CD4-positive, alpha-beta T cell (primary cell): ENCODE measurements at places on chromosomes 2 and 18.
A peak's percentile ranks its signal among the peaks of the same experiment; 100 is the strongest.

DNA sequence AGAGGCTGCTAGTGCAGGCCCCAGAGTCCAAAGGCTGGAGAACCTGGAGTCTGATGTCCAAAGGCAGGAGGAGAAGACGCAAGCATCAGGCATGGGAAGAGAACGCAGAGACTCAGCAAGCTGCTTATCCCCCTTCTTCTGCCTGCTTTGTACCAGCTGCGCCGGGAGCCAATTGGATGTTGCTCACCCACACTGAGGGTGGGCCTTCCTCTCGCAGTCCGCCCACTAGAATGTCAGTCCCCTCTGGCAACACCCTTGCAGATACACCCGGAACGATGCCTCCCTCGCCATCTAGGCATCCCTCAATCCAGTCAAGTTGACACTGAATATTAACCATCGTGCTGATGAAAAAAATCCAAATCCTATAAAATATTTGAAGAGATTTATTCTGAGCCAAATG lies 141.6 kb downstream of the TWIST2 start:
- no peak for DNase-seq

DNA sequence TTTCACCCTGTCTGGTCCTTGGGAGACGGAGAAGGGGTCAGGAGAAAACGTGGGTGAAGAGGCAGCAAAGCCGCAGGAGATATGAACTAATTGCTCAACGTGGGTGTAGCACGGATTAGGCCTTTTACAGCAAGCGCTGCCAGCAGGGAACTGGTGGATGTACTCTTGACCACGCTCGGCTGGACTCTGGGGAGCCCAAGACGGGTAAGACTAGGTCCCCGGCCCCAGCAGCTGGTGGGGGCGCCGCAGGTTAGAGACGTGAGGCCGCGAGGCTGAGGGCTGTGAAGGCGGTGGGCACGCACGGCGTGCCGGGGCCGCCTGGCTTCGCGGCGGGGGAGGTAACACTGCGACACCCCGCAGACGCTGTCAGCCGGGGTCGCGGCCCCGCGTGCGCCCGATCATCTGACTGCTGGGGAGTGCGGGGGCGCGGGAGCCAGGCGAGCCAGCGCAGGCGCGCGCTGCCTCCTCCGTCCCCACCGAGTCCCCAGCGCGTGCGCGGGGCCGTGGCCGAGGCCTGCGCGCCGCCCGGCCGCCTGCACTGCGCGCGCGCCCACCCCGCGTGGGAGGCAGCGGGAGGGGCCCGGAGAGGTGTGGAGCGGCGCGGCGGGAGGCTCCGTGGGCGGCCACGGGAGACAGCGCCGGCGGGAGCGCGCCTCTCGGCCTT lies at the start of gene CLIP4:
TSS of gene CLIP4 (plus strand) at position 470 of the 664 bp plus-strand sequence. CDS start 5,974 bp downstream, outside the sequence.
- peak; percentile 89 for DNase-seq

- no peak for DNase-seq
Measured at GRCh38 chr2:217983276-217984233, 19.2 kb downstream of the TNS1 start.

DNA sequence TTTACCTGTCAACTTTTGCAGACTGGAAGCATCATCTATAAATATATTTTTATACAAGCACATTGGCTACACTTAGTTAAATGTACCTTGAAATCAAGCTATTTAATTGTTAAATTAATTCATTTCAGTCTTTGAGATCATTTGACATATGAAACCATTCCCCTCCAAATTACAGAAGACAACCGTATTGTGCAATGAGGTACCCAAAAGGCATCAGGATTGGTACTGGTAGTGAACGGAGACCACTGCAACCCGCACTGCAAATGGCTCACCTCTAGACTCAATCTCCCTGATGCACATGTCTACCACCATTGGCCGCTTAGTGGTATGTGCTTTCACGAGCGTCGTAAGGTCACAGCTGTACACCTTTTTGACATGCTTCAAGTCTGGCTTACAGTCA lies 47.8 kb upstream of the CHRNA1 start:
- DNase-seq: no peak

- no peak for DNase-seq
Measured at GRCh38 chr2:64212346-64212745, 68.1 kb upstream of the PELI1 start.

GRCh38 chr2:230418341-230419016 lies 2.5 kb downstream of the SP100 start:
- no peak for DNase-seq

- DNase-seq: no peak
Measured at GRCh38 chr2:9205486-9205885, 1.1 kb upstream of the ASAP2 start.

GRCh38 chr2:58891828-58892377 lies 650.8 kb upstream of the FANCL start:
- no peak for DNase-seq

DNA sequence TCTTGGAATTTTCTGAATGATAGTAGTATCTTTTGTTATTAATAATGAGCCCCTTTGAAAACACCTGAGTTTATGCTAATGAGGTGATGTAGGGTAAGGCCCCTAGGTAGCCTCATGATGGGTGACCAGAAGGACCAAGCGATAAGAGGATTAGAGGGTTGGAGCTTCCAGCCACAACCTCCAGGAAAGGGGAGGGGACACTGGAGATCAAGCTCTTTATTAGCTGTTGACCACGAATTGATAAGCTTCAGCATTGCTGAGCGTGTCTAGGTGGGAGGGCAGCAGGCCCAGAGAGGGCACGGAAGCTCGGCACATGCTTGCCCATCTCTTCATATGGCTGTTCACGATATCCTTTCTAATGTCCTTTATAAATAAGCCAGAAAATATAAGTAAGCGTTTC lies 39.0 kb downstream of the KIAA2012 start:
- no peak for DNase-seq

GRCh38 chr2:196792865-196793264 lies 6.6 kb downstream of the GTF3C3 start:
- no peak for DNase-seq

DNA sequence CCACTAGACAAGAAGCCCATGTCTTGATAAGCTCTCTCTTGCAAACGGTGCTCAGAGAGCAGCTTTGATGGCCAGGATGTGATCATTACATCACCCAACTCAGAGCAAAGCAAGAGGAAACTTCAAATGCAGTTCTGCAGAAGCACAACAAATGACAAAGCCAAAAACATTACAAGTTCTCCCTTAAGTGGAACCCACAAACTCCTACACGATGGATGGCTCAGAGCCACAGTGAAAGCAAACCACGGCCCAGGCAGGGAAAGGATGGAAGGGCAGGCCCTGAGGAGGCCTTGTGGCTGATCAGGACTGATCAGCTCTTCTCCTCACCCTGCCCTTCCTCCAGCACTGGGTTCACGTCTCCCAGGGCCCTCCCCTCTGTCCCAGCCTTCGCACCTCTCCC lies 326.4 kb downstream of the EIPR1 start:
- DNase-seq: no peak

- no peak for DNase-seq
Measured at GRCh38 chr2:65877331-65878010, 445.1 kb upstream of the SPRED2 start.

GRCh38 chr2:70789304-70790135 lies 923 bp downstream of the FIGLA start:
- DNase-seq: peak; percentile 52

DNA sequence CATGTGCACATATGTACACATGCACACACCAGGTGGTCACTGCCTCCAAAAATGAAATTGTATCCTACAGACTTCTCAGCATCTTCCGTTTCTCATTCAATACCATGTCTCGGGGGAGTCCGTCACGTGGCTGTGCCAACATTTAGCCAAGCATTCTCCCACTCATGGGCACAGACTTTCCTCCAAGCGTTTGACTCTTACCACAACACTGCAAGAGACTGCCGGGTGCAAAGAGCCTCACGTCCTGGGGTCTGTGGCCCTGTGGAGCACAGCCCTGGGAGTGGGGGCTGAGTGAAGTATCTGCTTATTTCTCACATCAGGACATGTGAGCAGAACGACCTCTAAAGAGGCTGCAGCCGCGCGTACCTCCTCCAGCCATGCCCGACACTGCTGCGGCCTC lies 28.0 kb downstream of the HDAC4 start:
- DNase-seq: no peak

DNA sequence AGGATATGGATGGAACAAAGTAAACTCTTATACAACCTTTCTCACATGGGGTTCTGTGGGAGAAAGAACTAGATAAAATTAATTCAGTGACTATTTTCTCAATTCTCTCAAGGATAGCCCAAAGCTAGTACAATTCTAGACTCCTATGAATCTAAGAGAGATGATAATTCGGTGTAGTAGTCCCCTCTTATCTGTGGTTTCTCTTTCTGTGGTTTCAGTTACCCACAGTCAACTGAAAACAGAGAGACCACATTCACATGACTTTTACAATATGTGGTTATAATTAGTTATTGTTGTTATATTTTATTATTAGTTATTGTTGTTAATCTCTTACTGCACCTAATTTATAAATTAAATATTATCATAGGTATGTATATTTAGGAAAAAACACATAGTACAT lies 53.5 kb upstream of the C2orf15 start:
- no peak for DNase-seq

DNA sequence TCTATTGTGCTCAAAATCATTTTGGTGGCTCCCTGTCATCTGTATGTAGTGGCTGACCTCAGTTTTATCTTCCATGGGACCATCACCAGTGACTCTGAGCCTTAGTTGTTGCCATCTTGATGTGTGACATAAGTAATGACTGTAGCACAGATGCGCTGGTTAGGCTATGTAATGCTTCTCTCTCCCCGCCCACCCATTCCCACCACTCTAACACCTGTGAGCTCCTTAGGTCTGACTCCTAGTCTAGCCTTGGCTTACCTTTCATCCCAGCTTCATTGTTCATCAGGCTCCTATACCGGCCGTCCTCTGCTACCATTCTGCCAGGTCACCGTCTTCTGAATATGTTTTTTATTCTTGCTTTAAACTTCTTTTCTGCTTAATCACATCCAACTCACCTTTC lies 17.2 kb downstream of the MYO1B start:
- no peak for DNase-seq

- no peak for DNase-seq
Measured at GRCh38 chr18:12278741-12279682, 24.9 kb downstream of the CIDEA start.

DNA sequence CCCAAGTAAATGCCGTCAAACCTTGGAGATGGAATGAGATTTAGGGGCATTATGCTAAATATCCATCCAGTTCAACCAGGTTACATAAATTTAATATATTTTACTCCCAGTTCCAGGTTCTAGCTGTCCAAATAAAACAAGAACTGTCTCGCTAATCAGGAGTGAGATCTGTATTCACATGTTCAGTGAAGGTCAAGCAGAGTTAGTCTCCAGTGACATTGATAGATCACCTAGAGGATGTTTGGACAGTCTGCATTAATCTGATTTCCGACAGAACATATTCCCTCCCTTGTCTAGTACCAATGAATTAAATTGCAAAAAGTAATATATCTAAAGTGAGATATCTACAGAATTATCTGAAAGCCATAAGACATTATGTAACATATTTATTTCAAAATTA lies 979.4 kb upstream of the CNTNAP5 start:
- DNase-seq: no peak

DNA sequence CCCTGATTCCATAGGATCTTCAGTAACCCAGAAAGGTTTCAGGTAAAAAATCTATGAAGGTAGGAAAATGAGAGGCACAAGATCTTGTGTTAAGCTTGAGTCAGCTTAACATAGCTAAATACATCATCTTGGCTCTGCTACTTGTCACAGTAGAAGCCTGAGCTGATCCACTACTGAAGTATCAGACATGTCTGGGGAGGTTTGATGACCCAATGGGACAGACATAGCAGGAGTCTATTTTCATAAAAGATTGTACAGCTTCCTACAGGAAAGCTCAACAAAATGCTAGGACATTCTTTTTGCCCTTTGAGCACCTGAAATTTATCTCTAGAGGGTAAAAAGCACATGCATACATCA lies 84.3 kb upstream of the FSHR start:
- no peak for DNase-seq

GRCh38 chr2:98504381-98505109 lies 59.9 kb downstream of the INPP4A start:
- DNase-seq: no peak

- no peak for DNase-seq
Measured at GRCh38 chr18:13546638-13547037, 179.7 kb downstream of the FAM210A start.

DNA sequence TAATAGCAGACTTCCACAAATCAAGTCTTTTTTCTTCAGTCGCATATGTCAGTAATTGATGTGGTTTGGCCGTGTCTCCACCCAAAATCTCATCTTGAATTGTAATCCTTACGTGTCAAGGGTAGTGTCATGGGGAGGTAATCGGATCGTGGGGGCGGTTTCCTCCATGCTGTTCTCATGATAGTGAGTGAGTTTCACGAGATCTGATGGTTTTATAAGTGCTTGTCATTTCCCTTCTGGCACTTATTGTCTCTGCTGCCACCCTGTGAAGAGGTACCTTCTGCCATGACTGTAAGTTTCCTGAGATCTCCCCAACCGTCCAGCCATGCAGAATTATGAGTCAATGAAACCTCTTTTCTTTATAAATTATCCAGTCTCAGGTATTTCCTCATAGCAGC lies 478.8 kb downstream of the PTPRM start:
- no peak for DNase-seq

DNA sequence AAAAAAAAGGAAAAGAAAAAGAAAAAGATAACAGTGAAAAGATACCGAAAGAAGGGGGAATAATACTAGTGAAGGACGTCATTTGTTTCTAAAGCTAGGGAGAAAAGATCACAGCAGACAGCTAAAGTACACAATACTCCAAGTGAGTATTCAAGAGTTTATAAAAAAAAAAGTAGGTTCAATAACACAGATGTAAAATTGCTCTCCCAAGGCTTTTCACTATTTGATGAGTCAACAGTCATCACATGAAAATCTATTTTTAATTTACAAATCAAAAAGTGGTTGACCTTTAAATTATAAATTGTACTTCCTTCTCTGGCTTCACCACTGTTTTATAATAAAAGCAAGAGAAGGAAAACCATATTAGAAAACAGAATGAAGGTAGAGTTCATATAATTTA lies 144.0 kb downstream of the ZRANB3 start:
- DNase-seq: no peak

DNA sequence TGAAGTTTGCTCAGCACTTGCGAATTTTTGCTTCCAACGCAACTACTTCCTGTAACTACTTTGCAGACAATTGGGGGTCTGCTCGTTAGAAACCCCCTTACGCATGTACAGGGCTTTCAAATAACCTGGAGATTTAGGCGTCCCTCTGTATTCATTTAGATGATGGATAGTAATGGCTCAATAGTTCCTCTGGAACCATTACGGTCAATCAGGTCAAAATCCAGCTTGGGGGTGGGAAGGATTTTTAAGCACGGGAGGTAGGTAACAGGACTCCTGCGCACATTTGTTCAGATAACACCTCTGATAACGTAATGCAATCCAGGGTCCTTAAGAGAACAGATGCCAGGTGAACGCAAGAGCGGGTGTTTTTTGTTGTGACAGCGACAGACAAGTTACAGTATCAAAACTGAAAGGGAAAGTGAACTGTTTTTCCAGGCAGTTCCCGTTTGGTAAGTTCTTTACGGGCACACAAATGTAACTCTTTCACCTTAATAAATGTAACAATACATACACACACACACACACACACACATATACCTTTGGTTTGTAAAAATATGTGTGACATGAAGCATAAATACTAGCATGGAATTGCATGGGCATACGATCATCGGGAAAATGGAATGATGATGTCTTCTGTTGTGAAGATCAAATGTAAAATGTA lies 3.8 kb upstream of the OSR1 start:
- no peak for DNase-seq

- no peak for DNase-seq
Measured at GRCh38 chr18:38879871-38880270, 1314.3 kb upstream of the CELF4 start.
